ENCODE measurements at places on chromosomes 1 and 21.

DNA sequence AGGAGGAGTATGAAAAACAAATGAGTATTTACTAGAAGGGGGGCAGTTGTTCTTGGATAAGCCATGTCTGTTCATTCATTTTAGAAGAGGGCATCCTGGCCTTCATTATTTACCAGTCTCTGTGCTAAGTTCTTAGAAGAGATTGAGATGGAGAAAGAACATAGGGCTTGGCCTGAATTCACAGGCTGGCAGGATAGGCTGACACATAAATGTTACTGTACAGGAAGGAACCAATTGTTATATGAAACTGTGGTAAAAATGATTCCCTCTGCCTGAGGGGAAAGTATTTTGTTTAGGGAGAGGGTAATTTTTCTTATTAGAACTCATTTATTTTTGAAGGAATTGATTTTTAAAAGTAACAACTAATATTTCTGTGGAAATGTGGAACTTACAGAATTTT lies 99.5 kb downstream of the MAN1A2 start:
- DNase-seq = no peak

- no peak for DNase-seq
These were observed 77.0 kb downstream of the FAM78B start for GRCh38 chr1:166089804-166090203.

DNA sequence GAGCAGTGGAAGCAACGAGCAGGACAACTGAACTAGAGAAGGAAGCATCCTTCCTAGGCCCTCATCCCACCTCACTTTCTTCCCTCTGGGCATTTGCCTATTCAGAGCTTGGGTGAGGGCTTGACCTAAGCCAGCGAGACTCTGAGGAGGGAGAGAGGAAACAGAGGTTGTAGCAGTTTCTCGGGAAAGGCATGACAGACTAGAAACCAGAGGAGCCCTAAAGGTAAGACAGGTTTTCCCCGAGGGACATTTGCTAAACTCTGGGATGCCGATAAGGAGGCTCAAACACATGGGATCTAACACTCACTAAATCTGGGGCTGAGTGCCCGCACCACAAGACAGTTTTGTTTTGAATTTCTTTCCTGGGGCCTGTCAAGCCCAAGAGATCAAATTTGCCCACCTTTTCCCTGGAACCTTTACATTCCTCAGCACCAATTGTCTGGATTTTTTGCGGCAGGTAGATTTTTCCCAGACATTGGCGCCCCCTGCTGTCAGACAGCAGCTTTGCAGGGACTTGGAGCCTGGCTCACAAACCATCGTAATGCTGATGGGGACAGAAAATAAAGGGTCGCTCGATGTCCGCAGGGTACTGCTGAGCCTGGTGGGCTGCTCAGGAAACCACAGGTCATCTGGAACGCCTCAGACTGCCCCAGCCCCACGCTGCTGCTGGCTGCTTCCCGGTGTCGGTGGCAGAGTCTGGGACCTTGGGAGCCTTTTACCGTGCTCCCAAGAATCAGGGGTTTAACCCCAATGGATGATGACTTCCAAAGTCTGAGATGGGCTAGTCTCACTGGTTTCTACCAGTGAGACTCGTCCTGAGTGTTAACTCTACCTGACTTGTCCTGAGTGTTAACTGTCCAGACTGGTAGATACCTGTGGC lies 23.4 kb upstream of the TSPAN2 start:
- DNase-seq = peak; percentile 25

DNA sequence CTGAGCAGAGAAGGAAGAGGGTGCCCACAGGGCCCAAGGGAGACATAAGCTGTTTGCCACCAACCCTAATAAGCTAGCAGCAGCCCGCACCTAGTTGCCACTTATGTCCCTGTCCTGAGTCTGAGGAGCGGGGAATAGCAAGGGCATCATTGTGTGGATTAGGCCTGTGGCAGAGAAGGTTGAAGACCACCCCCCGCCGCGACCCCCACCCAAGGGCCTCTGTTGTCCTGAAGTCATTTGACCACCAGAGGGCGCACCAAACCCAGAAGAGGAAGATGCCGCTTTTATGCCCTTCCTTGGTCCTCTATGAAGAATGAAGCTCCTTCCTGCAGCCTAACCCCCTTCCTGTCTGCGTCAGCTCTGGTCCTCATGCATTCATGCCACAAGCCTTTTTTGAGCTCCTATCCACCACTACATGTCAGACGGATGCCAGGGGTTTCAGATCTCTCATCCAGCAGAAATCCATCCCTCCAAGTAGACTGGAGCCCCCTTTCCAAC lies 16.6 kb downstream of the RHBG start:
- peak; percentile 68 for DNase-seq

GRCh38 chr1:200194477-200194876 lies 167.0 kb downstream of the NR5A2 start:
- DNase-seq = no peak

DNA sequence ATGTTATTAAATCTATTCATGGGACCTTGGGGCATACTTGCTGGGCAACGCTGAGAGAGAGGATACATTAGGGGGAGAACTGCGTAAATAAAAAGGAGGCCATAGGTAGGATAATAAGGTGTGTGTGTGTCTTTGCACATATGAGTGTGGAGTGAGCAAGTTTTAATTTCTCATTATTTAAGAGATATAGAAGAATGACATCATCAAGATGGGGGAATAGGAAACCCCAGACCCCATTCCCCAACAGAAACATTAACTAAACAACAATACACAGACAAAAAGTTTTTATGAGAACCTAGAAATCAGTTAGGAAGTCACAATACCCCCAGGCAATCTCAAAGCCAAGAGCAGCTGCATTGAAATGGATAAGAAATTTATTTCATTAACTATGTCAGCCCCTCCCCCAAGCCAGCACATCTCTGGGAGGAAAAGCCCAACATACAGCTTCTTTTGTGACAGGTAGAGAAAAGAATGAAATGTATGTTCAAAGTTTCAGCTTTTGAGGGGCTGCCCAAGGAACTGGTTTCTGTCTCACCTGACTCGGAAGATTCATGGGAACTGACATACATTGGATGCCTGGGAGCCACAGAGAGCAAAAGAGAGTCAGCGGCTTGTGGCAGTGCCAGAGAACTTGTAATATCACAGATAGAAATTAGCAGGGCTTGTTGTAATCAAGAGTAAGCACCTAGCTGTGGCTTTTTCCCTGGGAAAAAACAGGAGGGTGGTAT lies 234.3 kb upstream of the NFIA start:
- no peak for DNase-seq

- peak; percentile 63 for DNase-seq
These were observed at the start of gene DNAJB4 for GRCh38 chr1:78004719-78005447. Gene DNAJB4 (plus strand): TSS chr1:78004939. CDS start chr1:78005111, 172 bp downstream.

DNA sequence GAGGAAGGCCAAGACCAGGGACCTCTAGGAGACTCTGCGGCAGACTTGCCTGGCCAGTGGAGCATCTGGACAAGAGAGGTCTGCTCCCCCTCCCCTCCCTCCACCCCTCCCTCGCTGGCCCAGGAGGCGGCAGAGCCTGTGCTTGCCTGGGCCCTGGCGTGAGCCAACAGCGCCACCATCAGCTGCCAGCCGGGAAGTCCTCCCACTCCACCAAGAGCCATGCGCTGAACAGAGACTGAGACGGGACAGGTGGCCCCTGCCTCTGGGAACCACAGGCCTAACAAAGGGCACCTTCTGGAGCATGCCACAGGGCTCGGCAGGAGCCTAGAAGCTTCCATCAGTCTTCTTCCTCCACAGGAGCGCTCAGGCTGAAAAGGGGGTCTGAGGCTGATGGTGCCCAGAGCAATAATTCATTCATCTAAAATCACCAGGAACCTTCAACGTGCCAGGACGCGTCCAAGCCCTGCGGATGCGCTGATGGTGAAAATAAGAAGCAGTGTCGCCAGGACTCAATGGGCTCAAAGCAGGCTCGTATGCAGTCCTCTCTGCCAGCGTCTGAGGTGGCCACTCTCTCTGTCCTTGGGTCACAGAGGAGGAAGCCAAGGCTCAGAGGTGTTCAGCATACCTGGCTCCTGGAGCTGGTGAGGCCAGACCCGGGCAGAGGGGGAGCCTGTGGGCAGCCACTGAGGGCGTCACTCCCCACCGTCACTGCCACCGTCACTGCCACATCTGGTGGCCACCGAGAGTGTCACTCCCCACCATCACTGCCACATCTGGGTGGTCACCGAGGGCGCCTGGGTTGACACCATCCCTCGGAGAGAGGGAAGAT lies 161.2 kb downstream of the NPHP4 start:
- no peak for DNase-seq

- DNase-seq = no peak
These were observed 33.9 kb downstream of the PCNT start for GRCh38 chr21:46357684-46358425.
